Hepatocyte (in vitro differentiated cells): ENCODE measurements at places on chromosomes 7 and 10.

DNA sequence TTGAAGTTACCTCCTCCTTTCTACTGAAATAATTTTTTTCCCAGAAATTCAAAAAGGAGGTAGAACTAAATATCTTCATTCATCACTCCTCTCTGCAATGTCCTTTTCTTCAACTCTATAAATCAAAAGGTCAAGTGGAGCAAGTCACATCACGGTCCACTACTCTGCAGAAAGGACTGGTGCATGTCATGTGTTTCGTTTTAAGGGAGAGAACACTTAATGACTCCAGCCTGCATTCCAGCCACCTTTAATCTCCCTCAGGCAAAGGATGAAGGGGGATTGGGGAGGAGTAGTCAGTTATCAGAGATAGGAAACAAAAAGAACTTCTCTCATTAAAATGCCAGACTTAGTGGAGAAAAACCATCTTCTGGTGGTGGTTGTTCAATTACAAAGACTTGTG is 78.9 kb downstream of the ANK3 start:
- no peak for DNase-seq

DNA sequence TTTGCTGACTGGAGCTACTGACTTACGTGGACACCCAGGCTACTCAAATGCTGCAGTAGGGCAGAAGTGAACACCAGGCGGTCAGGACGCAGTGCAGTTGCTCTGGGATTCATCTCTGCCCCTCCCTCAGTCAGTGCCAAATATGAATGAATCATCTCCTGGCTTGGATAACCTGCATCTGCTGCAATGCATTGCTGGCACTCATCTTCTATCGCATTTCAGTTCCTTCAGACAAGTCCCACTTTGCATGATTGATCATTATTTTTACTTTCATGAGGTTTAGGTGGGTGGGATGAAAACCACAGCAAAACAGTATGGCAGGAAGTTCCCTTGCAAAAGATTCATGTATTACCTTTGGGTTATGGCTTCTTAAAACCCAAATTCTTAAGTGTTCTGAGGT is 224.6 kb upstream of the NRP1 start:
- peak; percentile 17 for DNase-seq

DNA sequence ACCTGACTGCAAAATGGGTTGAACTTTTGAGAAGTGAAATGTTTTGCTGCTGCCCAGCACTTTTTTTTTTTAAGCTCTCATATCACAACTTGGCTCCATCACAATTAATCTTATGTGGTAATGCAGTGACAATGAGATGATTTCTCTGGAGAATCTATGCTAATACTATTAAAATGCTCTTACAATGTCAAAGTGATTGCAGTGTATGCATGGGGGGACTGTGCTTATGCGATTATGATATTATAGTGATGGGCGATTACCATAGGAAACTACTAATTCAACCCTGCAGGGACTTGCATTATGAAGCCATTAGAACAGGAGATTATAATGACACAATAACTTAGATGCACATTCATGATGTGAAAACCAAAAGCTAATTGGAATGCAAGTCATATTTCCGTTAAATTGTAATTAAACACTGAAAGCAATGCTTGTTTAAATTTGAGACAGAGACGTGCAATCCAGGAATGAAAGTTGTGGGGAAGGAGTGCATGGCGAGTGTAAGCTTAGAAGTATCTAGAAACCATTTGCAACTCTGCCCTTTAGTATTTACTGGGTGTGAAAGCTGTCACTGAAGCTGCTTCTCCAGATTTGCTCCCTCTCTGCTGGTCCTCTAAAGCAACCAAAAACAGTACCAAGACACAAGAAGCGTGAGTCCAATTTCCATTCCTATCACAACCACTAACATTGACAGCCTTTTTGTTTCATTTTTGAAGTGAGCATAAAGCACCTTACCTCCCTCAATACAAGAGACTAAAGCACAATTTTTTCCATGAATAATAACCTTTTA is 21.6 kb downstream of the PTER start:
- no peak for DNase-seq

DNA sequence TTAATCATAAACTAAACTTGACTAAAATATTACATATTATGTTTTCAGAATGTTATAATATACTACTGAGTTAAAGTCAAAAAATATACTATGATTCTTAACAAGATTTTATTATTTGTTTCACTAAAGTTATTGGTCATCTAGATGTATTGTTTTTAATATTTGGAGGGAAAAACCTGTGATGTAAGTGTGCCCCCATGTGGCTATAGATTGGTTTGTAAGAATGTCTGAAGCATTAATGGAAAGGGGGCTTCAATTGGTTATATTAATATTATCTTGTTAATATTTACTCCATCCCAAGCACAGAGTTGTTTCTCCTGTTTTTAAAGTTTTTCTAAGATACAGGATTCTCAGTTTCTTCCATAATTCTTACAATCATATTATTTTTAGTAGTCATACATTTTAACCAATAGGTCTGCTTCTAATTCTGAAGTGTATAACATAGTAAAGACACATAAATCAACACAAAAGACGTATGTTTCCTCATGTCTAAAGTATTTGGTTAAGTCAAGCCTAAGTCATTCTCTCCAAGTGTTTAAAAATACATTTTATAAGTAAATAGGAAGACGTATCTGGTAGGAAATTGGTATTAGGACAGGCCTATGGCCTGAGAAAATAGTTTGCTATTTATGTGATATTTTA is 58.0 kb downstream of the GNAT3 start:
- DNase-seq: peak; percentile 29

DNA sequence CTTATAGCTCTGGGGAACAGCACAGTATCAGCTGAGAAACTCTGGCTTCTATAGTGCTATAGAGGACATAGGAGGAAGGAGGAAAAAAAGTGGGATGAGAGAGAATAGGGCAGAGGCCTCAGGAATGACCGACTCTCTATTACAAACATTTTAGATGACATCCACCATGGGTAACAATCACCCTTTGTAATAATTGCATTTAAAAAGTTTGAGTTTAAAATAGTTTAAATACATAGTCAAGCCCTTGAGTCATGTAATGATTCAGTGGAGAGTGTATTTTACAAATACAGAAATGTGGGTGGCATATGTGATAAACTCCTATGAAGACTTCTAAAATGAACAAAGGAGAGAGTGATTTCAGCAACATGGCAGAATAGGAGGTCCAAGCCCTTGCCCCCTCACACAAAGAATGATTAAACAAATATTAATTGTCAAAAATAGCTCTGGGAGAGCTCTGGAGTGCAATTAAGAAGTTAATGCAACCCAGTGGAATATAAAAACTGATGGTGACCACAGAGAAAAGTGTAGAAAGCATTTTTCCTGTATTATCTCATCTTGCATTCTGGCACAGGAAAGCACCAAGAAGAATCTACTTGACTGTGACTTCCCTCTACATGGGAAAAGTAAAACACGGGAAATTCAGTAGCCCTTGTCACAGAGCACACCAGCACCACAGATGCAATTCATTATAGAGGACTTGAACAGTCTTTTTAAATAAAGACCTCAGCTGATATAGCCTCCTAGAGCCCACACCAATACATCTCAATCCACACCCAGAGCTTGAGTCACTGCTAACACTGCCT is 569.0 kb upstream of the SORCS1 start:
- DNase-seq: no peak

DNA sequence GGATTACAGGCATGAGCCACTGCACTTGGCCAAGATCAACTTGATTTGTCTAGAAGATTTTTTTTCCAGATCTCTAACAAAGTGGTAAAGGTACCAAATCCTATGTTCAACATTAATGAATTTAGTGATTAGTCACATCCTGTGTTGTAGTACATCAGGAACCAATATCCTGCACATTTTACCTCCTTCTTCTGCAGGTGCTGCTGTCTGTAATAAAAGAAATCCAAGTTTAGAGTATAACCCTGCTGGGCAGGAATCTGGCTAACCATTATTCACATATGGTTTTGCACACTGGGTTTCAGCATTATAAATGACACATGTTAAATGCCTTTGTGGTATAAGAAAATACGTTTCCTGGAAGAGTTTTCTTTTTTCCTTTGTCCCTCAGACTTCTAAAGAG is 10.8 kb downstream of the PARD3 start:
- DNase-seq: no peak

- DNase-seq: peak; percentile 42
These were observed at the start of gene SLIT1 for GRCh38 chr10:97185326-97186058. TSS of gene SLIT1 (minus strand) at chr10:97185959. CDS start at chr10:97185674, 285 bp downstream.
